Activated naive CD4-positive, alpha-beta T cell treated with anti-CD3 and anti-CD28 coated beads, Interleukin-2, amount 50 U/mL, for 72 hours (primary cell): ENCODE measurements at places on chromosomes 1 and 21.

DNA sequence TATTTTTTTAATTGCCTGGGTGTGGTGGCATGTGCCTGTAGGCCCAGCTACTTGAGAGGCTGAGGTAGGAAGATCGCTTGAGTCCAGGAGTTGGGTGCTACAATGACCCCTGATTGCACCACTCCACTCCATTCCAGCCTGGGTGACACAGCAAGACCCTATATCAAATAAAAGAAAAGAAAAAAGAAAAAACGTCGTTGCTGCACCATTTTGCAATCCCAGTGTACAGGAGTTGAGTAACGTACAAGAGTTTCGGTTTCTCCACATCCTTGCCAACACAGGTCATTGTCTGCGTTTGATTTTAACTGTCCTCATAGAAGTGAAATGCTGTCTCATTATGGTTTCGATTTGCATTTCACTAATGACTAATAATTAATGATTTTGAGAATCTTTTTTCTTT, 7.9 kb downstream of the ZNF684 start:
- DNase-seq = no peak

GRCh38 chr1:173424782-173425407, 52.2 kb upstream of the PRDX6 start:
- DNase-seq = no peak

- no peak for DNase-seq
Measured at GRCh38 chr1:154873321-154873950, 3.4 kb upstream of the KCNN3 start.

DNA sequence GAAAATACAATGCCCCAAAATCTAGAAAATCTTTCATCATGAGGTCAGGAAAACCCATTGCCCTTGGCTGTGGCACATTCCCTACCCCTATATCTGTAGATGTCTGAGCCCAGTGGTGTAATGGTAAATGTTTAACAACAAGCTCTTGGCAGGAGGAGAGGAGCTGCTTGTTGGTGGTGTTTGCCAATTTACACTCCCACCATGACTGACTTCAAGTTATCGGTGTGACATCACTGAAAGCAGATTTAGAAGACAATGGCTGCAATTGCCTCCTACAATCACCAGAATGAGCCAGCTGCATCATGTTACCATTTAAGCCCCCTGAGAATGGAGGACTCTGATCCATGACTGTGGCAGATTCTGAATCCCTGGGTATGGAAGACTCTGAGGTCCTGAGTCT, 70.9 kb downstream of the SDC3 start:
- DNase-seq = no peak

- DNase-seq = no peak
Measured at GRCh38 chr21:37742115-37742514, 174.1 kb downstream of the KCNJ6 start.

- DNase-seq = no peak
Measured at GRCh38 chr1:245512181-245512888, 357.6 kb downstream of the KIF26B start.

DNA sequence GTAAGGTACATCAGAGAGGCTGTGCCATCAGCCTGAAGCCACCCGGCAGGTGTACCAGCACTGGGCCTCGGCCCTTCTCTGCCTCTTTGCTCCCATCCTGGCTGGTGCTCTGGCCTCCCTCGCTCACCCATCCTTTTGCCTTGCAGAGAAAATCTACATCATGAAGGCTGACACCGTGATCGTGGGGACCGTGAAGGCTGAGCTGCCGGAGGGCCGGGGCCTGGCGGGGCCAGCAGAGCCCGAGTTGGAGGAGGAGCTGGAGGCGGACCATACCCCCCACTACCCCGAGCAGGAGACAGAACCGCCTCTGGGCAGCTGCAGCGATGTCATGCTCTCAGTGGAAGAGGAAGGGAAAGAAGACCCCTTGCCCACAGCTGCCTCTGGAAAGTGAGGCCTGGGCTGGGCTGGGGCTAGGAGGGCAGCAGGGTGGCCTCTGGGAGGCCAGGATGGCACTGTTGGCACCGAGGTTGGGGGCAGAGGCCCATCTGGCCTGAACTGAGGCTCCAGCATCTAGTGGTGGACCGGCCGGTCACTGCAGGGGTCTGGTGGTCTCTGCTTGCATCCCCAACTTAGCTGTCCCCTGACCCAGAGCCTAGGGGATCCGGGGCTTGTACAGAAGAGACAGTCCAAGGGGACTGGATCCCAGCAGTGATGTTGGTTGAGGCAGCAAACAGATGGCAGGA, 24.5 kb upstream of the TNFRSF1B start:
- DNase-seq = no peak

DNA sequence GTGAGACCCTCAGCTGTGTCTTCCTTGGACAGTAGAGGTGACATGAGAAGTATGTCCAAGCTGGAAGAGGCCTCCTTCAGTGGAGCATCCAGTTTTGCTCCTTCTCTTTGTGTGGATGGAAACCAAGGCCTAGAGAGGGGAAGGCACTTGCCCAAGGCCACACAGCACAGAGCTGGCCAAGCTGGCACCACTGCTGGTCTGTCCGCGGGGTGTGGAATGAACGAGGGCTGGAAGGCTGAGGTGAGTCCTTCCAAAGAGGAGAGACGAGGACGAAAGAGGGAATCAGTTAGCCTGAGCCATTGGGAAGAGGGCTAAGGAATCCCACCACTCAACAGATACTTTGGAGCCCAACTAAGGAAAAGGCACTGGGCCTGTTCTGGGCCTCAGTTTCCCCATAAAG, 27.8 kb upstream of the SELENON start:
- no peak for DNase-seq

GRCh38 chr1:182484067-182484466, 34.1 kb downstream of the RGSL1 start:
- DNase-seq = no peak
